Stimulated activated naive CD8-positive, alpha-beta T cell treated with anti-CD3 and anti-CD28 coated beads, Interleukin-15, Interleukin-2, amounts not matched to agents 100 U/mL and 50 U/mL, for 24 hours (primary cell): ENCODE measurements at places on chromosomes 3 and 15.

DNA sequence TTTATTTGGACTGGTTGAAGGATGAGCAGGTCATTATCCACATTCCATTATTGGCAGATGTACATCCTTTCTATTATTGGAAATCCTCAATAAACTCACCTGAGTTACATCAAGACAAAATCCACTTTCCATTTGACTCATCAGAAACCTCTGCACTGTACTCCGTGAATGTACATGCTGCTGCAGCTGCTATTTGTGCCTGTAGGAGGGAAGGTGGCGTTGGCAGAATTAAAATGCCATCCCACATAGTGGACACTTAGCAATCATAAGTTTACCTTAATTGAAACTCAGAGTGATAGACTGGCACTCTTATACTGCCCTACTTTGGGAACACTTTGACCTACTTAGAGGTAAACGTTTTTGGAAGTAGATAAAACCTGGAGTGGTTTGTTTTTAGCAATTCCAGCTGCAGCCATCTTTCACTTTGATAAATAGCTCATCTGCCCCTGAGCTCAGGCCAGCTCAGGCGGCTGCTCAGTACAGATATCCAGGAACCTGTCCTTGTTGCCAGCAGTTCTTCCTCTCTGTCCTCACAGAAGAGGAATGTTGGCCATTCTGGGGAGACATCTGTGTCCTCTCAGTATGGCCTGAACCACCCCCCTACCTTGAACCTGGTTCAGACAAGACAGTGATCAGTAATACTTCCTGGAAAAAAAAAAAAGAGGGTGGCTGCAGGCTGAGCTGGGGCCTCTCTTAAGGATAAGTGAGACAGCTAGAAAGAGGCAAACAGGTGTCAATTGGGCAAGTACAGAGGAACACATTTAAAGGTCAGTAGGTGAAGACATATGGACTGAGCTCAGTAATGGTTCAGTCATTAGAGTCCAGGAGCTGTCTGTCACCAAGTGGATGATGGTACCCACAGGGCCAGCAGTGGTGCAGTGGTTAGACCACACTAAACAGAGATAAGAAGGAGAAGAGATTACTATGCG lies 153.4 kb upstream of the UMPS start:
- DNase-seq, result no peak

- DNase-seq, result no peak
These were observed 121.9 kb upstream of the DPH6 start for GRCh38 chr15:35667908-35668307.

DNA sequence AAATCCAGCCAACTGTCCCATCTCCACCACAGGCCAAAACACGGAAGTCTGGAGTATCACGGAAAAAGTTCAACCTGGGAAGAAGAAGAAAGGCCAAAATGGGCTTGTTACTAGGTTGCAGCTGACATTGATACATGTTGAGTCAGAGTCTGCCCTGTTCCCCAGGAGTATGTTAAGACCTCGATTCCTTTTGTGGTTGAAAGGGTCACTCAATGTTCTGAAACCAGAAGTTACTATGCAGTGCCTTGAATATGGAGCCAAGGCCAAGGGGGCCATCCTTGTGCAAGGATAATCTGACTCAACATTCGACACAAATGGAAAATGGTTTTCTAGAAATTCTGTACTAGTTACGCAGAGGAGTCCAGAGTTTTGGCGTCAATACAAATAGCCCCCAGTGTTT lies 104.2 kb downstream of the DGKG start:
- DNase-seq, result no peak

- DNase-seq, result no peak
These were observed 317.5 kb upstream of the CNTN6 start for GRCh38 chr3:775178-775880.

- no peak for DNase-seq
These were observed 220.0 kb upstream of the ARHGEF26 start for GRCh38 chr3:153901152-153901551.

- DNase-seq, result no peak
These were observed 31.0 kb downstream of the FSTL1 start for GRCh38 chr3:120419797-120420196.

- DNase-seq, result peak; percentile 46
These were observed 426 bp downstream of the CBLB start for GRCh38 chr3:105868431-105868741.

GRCh38 chr15:77130315-77130930 lies 59.5 kb upstream of the TSPAN3 start:
- no peak for DNase-seq

- no peak for DNase-seq
These were observed 208.8 kb upstream of the IL12A start for GRCh38 chr3:159779883-159780282.

DNA sequence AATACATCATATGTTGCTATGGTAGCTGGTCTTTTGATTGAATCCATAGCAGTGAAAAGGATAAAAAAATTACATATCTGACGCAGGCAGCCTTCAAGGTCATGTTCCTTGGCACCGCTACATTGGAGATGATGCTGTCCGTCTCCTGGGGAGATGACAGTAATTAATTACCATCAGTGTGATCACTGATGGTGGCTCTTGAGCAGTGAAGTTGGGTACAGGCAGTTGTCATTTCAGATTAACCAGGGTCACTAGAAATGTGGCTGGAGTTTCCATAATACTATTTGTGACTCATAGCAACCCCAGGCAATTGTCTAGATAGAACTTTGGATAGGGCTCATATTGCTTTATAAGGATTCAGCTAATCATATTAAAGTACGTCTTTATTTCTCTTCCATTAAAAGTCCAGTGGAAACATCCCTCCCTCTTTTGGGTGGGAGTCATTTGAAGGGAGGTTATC lies 136.3 kb downstream of the THSD4 start:
- no peak for DNase-seq

DNA sequence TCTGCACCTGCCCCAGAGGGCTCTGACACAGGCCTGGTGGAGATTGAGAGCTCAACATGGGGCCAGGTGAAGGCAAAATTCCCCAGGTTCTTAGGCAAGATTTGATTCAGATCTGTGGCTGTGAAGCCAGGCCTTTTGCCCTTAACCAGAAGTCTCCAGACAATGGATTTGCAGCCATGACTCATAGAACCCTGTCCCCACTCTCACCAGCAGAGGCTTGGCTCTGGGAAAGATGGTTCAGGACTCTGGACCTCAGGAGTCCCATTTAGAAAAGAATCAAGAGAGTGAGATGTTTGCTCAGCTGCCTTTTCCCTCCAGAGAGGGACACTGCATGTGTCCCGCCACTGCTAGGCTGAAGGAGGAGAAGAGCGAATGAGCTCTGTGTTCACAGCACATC lies 361.4 kb upstream of the ICE2 start:
- DNase-seq, result no peak

GRCh38 chr3:25419251-25419650 lies 8.8 kb upstream of the RARB start:
- no peak for DNase-seq

GRCh38 chr3:60142009-60142408 lies 1092.2 kb upstream of the CFAP20DC start:
- no peak for DNase-seq

DNA sequence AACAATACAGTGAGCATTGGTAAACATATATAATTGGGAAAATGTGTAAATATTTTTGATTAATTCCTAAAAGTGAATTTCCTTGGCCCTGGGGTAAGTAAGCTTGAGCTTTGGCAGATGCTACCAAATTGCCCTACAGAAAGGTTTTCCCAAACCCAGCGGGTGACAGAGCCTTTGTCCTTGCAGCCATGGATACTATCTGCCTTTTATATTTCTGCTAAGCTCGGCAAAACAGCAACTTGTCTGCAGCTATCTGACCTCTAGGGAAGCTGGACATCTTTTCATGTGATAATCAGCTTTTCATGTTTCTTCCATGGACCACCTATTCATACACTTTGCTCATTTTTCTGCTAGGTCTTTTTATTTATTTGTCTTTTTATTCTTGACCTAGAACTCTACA lies 64.7 kb upstream of the SEC22A start:
- no peak for DNase-seq

- no peak for DNase-seq
These were observed 22.4 kb downstream of the CXCR6 start for GRCh38 chr3:45965653-45966052.

- peak; percentile 71 for DNase-seq
These were observed 3.8 kb downstream of the TCTA start for GRCh38 chr3:49415931-49416601.

- no peak for DNase-seq
These were observed 39.2 kb upstream of the BCL2A1 start for GRCh38 chr15:80010131-80010673.
